Smooth muscle cell of the brain vasculature (primary cell): ENCODE measurements at places on chromosomes 2 and 18.

- no peak for DNase-seq
Observed at GRCh38 chr18:75211953-75212750, 1.6 kb downstream of the TSHZ1 start.

DNA sequence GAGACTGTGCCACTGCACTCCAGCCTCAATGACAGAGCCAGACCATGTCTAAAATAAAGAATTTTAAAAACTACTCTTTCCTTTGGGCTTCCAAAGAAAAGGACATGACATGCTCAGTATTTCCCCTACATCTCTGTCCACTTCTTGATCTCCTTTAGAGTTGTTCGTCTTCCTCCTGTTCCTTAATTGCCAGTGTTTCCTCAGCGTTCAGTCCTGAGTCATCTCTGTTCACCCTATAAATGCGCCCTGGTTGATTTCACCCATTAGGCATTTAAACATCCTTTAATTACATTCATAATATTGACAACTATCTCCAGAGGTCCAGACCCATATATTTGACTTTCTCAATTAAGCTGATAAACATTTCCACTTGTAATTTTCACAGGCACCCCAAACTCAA is 64.0 kb downstream of the AAK1 start:
- no peak for DNase-seq

DNA sequence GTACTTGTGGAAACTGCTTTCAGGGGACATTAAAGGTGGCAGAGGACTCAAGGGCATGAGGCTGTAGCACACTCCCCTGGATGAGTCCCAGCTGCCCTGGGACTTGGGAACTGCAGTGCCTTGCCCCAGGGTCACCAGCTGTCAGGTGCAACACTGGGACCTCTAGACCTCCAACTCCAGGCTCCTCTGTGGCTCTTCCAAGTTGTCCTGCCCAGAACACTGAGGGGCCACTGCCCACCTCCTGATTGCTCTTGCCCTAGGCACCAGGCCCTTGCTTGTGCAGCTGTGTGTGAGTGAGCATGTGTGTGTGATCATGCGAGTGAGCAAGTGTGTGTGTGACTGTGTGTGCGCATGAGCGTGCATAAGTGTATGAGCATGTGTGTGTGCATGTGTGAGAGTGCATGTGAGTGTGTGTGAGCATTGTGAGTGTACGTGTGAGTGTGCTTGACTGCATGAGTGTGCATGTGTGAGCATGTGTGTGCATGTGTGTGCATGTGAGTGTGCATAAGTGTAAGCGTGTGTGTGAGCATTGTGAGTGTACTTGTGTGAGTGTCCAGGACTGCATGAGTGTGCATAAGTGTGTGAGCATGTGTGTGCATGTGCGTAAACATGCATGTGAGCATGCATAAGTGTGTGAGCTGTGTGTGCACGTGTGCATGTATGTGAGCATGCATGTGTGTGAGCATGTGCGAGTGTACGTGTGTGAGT is 301.5 kb downstream of the NDUFA10 start:
- DNase-seq, result no peak

DNA sequence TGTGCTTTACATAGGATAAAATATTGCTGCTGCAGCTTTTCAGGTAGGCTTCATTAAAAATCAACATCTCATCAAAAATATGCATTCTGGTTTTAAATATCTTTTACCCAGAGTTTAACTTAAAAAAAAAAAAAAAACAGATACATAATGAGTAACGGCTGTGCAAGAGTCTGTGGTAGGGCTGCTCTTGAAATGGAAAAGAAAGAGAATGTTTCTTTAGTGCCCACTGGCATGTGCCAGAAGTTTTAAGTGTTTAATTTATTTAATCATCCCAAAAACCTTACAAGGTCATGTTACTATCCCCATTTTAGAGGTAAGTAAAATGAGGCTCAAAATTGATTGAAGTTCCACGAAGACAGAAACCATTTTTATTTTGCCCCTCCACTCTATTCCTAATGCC is 92.1 kb downstream of the SLC8A1 start:
- DNase-seq, result no peak

DNA sequence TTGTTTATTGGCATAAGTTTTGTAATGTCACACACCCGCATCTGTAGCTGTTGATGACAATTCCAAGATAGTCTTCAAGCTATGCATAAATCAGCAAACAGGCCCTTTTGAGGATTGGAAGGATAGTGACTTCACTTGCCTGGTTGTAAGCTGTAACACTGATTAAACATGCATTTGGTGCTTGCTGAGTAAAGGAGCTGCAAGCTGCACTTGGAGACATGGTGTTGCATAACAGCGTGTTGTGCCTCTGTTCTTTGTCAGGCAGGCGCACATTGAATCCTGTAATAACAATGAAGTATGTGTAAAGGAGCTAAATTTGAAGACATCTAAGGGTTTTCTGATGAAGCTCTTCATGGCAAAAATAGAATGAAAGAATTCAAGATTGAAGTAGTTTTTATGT is 68.7 kb upstream of the TTC27 start:
- DNase-seq, result no peak

DNA sequence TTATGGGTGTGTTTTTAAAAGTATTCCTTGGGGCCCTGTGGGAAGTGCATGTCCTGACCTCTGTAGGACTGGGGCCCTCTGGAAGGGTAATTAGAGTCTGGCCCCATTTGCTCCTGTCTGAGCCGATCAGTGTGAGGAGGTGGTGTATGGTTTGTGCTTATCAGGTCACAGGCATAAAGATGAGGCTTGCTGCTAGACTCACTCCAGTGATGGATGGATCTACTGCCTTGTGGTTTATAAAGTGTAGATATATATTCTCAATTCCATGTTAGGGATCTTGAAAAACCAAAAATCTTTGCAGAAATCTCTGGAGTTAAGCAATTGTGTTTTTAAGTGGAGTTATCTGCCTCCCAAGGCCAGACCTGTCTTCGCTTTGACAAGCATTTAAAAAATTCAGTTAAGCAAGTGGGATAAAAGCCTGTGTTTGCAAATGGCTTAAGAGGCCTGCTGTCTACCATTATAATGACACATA is 182.4 kb downstream of the PTPRM start:
- no peak for DNase-seq

GRCh38 chr2:47618272-47618552 is 164.7 kb upstream of the MSH6 start:
- no peak for DNase-seq

DNA sequence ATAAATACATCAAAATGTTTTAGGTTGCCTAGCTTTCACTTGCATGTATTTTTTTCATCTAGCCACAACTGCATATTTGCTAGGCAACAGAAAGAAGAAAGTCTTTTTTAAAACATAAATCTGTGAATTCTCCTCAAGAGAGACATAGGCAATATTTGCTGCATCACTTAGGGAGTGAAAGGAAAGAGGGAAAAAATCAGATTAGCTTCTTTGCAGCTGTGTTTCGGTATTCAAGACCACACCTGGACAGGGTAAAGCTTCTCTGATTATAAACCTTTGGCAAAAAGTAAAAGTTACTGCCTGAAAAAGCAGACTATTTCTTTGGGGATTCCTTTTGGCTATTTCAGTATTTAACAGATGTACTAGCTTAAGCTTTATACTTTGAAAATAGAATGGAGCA is 280.9 kb upstream of the ZSWIM2 start:
- no peak for DNase-seq

DNA sequence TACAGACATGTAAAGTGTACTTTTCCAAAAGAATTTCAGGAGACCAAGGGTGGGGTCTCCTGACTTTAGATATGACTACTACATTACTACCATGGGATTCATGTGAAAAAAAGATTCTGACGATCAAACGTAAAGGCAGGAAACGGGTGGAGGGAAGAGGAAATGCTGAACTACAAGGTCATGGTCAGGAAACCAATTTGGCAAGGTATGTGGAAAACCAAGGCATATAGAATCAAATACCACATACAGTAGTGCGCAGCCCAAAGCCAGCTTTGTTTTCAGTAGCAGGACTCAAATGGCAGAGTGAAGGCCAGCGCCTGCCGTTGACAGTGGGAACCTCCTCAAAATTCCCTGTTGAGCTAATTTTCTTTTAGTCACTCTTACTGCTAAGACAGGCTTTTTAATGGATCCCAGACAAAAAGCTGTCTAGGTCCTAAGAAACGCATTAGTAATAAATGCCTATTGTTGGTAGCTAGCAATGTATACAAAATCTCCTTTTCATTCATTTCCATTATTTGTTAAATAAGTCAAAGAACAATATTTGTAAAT is 57.6 kb upstream of the SERTAD2 start:
- no peak for DNase-seq

GRCh38 chr18:24930478-24930877 is 421.5 kb downstream of the ZNF521 start:
- no peak for DNase-seq

DNA sequence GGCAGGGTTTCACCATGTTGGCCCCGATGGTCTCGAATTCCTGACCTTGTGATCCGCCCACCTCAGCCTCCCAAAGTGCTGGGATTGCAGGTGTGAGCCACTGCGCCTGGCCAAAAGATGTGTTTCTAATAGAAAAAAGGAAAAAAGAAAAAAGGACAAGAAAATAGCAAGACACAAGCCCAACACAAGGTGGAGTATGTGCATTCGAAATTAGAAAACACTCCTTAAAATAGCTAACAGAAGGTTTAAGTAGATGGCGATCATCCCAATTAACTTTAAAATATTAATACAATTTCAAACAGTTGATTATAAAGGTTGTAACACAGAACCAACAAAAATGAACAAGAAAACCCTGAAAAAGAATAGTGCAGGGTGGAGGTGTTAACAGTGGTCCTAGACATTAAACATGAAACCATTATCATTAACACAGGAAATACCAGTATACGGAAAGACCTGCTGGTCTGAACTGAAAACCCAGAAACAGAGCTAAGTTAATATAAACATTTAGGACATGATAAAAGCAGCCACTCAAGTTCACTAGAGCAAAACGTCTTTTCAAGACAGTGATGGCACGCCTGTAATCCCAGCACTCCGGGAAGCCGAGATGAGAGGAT is 57.9 kb downstream of the HDLBP start:
- DNase-seq, result no peak

GRCh38 chr2:127574656-127575055 is 39.2 kb downstream of the MYO7B start:
- DNase-seq, result no peak

DNA sequence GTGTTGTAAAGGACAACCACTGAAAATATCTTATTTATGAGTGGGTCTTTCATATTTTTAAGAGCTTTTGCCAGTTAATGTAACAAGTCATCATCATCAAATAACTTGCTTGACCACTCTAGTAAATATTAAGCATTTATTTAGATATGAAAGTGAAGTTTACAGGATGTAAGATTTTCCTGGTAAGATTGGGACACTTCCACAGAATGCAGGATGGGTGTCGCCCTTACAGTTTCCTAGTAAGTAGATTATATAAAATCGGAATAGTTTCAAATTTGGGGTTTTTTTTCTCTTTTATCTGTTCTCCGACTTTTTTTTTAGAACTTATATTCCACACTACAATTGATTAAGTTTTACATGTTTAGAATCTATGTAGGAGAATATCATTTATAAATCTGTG is 14.8 kb upstream of the SLC40A1 start:
- no peak for DNase-seq

DNA sequence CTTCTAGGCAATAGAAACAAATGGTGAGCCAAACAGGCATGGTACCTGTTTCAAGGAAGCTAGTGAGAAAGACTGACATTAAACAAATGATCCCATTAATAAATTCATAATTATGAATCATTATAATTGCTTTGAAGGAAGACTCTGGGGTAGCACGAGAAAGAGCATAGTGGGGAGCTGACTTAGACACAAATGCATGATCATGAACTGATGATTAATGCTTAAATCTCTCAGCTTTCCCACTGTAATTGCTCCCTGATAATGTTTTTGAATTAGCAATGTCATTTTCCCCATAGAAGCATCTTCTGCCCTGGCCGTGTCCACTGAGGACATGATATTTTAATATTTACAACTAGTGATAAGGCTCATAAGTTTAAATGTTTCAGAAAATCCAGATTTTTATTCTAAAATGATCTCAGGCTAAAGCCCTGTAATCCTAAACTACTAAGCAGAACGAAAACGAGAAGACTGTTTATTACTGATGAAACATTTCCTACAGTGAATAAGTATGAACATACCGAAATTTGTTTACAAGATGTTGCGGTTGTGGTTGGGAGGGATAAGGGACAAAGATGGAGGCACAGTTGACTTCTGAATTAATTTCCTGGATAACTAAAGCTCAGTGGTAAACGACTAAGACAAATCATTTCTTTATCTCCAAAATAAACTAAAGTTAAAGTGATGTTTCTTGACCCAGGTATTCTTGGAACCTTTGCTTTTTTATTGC is 47.3 kb upstream of the TACR1 start:
- no peak for DNase-seq

GRCh38 chr2:148565272-148565894 is 79.2 kb upstream of the EPC2 start:
- DNase-seq, result no peak

- DNase-seq, result no peak
Observed at GRCh38 chr18:49658823-49659404, 97.1 kb downstream of the LIPG start.

- peak; percentile 58 for DNase-seq
Observed at GRCh38 chr2:98149333-98149697, 62.3 kb downstream of the VWA3B start.

DNA sequence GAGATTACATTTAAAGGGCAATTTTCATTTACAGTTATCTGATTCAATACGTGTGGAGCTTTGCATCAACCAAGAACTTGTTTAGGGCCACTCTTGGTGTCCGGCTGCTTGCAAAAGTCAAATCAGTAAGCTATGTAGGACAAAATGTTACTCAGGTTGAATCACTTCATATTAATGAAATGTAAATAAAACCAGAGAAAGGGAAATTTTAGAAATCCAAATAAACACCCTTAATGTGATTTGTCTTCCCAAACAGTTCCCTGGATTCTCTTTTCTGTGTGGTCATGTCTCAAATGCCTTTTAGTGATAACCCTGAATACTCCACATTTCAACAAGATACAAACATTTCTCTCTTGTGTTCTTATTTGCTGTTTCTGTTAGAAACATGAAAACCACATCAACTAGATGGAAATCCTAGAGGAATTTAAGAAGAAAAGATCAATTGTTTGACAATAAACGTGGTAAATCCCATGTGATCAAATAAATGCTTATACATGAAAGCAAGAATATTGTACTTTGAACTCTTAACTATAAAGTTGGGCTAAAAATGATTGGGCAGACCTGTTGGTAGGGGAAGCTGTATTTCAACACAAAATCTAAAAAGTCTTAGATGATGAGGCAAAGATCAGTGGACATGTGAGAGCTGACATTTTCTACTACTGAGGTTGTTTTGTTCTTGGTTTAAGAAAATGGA is 101.3 kb downstream of the CDC42EP3 start:
- no peak for DNase-seq
